Panc1 (cell line): ENCODE measurements at places on chromosomes 7 and 10. TPM values are rescaled to one million over a fixed set of nuclear protein-coding genes. Genes with fewer than 3 reads are reported as not detected.

The RPEL1 gene
- total RNA-seq: 0.10 TPM

The CADPS2 gene
- 1.6 TPM for total RNA-seq

The RBP3 gene
- not detected for total RNA-seq

The DRGX gene
- 0.15 TPM for total RNA-seq

The AMPH gene
- not detected for total RNA-seq

The BAG3 gene
- total RNA-seq: 131 TPM

The AGAP9 gene
- total RNA-seq: 9.9 TPM

The ZNF488 gene
- total RNA-seq: 11.8 TPM

The CYP26C1 gene
- 1.1 TPM for total RNA-seq

The PSTK gene
- 15.8 TPM for total RNA-seq

The C10orf53 gene
- not detected for total RNA-seq

The GJD4 gene
- total RNA-seq: not detected

The GNG11 gene
- 7.0 TPM for total RNA-seq

The PAPOLB gene
- not detected for total RNA-seq

The HABP2 gene
- 0.13 TPM for total RNA-seq

The PSD gene
- total RNA-seq: 2.4 TPM

The SCIN gene
- total RNA-seq: 5.6 TPM

The STOX1 gene
- 5.8 TPM for total RNA-seq

The MMP21 gene
- total RNA-seq: not detected
